ENCODE measurements at places on chromosomes 11 and 22.

DNA sequence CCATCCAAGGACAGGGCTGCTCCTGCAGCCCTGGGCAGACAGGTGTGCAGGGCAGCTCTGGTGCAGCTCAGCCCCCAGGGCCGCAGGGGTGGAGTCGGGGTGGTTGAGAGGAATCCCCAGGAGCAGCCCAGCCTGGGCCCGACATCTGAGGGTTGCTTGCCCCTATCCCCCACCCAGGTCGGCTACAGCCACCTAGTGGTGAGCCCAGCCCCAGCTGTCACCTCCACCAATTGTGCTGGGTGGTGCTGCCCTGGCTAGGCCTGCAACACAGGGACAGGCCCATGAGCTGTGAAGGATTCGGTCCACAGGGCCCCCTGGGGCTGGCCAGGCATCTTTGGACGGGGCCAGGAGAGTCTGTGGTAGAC is 29.6 kb downstream of the RTN4R start:
- no peak for DNase-seq

DNA sequence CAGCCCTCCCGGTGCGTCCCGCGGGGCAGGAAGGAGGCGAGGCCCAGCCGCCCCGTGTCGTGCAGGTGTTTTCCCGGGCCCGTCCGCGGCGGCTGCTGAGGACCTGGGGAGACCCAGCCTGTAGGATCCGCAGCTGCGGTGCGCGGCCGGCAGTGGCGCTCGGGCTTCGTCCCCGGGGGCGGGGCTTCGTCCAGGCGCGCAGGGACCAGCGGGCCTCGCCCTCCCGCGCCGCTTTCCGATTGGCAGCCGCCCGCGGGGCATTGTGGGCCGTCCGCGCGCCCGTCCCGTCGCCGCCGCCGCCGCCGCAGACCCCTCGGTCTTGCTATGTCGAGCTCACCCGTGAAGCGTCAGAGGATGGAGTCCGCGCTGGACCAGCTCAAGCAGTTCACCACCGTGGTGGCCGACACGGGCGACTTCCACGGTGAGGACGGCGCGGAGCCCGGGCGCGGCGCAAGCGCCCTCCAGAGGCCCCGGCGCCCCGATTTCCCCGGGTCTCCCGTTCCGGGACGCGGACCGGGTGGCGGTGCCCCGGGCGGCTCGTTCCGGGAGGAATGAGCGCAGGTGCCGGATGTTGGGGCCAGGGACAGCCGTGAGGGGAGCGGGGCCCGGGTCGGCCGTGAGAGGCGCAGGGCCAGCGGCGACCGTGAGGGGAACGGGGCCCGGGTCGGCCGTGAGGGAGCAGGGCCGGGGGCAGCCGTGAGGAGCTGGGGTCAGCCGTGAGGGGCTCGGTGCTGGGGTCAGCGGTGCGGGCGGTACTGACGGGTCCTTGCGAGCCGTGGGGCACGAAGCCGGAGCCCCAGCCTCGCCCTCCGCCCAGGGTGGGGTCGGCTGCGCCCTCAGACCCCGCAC is at the start of gene TALDO1:
TALDO1 (plus strand) TSS at position 307 of the 849 bp plus-strand sequence; CDS start at position 325, 18 bp downstream.
- peak; percentile 57 for DNase-seq

- DNase-seq: peak; percentile 81
Measured at GRCh38 chr11:130522284-130522961, 74.0 kb downstream of the ADAMTS15 start.

DNA sequence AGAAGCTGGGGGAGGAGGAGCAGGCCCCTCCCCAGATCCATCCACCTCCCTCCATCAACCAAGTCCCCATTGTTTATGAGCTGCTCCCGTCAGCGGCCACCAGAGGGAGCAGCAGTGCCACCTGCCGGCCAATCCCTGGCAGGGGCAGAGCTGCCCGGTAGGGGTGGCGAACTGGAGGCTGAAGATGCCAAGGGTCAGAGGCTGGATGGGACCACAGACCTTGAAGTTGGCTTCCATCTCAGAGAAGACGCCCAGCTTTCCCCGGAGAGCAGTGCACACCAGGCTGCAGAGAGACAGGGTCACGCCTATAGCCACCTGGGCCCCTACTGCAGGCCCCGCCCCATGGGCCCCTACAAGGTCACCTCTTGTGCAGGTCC is 3.6 kb downstream of the FIBP start:
- peak; percentile 69 for DNase-seq

DNA sequence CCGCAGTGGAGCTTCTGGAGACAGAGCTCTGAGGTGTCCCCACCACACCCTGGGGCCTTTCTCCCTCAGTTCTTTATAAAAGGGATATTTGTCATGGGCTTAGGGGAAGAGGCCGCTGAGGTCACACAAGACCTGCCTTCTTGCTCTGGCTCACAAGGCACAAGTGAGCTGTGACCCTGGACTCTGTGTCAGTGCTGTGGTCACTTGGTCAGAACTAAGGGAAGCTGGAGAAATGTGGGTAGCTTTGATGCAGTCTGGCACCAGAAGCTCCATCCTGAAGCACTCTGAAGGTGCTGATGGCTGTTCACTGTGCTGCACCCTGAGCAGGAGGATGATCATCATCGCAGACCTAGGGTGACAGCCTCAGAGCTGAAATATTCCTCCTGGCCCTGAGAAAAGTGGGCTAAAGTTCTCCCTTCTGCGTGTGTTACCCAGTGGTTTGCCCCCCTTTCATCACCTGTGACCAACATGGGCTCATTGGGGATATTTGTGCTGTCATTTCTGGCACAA is 28.1 kb upstream of the VPREB1 start:
- DNase-seq: no peak

GRCh38 chr11:8258784-8259183 is 4.9 kb downstream of the LMO1 start:
- DNase-seq: no peak

- DNase-seq: peak; percentile 28
Measured at GRCh38 chr11:69044111-69045013, 4.4 kb upstream of the TPCN2 start.

DNA sequence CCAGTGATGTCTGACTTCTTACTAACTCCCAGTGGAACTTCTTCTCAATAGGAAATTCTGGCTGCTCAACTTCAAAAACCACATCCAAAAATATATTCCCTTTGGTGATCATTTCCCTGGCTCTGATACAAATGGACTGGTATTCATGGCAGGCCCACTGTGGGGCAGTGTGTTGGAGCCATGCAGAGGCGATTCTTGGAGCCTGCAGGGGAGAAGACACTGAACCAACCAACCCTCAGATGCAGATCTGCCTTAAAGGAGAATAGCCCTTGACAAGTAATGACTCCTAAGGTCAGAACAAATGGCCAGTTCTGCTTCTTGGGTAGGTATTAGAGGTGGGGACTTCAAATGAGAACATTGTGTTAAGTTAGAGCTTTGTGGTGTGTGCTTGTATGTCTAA is 12.2 kb downstream of the OR4D9 start:
- DNase-seq: no peak

- no peak for DNase-seq
Measured at GRCh38 chr22:20203552-20204201, 52.8 kb upstream of the CCDC188 start.

GRCh38 chr11:116357784-116358544 is 414.8 kb downstream of the BUD13 start:
- DNase-seq: no peak

DNA sequence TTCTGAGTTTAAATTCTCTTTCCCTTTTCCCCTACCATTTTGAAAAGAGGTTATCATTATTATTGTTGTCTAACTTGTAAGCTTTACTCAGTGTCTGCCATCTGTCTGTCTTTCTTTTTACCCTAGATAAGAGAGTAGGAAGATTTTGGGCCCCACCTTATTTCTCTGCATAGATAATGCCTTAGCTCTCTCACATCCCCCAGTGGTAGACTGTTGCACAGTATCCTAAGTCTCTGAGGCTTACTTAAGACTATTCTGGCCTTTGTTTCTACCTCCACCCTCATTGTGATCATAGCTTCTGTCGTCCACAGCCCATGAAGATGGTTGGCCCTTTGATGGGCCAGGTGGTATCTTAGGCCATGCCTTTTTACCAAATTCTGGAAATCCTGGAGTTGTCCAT is 3.6 kb upstream of the OR51L1 start:
- no peak for DNase-seq

DNA sequence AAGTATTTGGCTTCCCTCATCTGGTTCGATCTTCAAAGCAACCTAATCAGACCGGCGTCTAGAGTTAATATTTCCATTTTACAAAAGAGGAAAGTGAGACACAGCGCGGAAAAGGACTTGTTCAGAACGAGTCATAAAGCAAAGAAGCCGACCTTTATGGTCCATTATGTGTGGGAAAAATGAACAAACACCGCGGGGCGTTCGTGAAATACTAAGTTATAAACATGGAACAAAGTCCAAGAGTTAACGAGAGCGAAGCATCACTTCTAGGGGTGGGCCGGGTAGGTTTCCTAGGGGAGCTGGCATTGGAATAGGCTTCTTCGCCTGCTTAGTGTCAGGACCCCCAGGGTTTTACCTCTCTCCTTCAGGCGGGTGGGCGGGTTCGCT is 575 bp downstream of the DUSP18 start:
- DNase-seq: no peak

GRCh38 chr11:29989174-29989970 is 27.5 kb downstream of the KCNA4 start:
- DNase-seq: no peak

- no peak for DNase-seq
Measured at GRCh38 chr22:28983788-28984441, 77.7 kb downstream of the C22orf31 start.

GRCh38 chr11:69265911-69266510 is 27.9 kb upstream of the MYEOV start:
- DNase-seq: no peak

DNA sequence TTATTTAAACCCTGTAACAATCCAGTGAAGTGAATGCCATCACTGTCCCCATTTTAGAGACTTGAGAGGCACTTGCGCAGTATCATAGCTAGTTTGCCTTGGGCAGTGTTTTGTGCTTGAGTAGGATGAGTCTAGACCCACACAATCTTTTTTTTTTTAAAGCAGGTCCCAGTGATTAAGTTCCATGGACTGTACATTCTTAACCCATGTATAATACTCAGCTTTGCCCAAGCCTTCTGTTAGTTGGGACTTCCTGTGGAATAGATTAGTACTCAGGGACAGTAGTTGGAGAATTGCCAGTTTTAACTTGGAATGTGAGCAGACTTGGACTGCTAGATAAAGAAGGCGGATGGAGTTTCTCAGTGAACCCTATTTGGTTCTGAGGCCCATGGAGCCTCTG is 108.6 kb upstream of the RASSF10 start:
- DNase-seq: peak; percentile 63

- no peak for DNase-seq
Measured at GRCh38 chr11:83801799-83802198, 515.6 kb upstream of the CCDC90B start.

DNA sequence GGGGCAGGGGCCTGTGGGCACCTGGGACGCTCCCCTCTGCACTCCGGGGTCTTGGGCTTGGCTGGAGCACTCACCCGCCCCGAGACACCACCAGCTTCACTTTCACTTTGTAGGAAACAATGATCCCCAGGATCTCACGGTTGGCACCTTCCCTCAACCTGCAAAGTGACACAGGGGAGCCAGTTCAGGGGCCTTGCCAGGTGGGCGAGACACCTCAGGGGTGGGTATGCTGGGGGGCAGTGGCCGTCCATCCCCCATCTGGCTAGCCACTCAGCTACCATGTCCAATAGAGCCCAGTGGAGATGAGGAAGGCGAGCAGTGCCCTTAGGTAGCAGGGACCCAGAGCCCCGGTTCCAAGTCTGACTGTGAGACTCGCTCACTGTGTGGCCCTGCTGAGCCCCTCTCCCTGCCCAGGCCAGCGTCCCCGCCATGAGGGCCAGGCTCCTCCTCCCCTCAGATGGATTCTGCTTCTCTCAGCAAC is 32.3 kb downstream of the TPBGL start:
- DNase-seq: no peak

DNA sequence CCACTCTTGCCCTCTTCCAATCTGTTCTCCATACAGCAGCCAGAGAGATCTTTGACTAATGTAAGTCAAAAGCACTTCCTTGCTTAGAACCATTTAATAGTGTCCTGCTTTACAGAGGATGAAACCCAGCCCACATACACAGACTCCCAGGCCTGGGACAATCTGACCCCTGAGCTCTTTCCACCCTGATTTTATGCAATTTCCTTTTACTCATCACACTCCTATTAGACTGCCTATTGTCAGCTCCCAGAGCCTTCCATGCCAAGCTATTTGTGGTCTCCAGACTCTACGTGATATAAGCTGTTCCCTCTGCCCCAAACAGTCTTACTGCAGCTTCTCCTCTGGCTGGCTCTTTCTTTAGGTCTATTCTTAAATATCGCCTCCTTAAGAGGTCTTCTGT is 28.1 kb downstream of the ME3 start:
- DNase-seq: no peak

GRCh38 chr11:105260976-105261375 is 121.4 kb upstream of the CARD18 start:
- no peak for DNase-seq

DNA sequence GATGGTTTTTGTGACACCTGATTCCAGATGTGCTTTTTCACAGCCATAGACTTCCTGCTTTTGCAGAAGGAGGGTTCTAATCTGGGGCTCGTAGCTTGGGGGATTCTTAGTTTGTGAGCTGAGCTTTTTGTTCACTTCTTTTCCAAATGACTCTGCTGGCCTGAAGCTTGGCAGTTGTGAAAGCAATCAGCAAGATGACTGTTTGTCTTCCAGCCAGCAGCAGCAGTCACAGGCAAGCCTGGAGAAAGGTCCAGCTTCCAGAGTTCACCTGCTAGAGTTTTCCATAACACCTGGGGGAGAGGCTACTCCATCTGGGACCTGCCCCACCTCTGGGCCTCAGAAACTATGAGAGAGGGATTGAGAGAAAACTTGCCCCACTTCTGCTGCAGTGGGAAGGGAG is 4.1 kb downstream of the MARK2 start:
- no peak for DNase-seq

DNA sequence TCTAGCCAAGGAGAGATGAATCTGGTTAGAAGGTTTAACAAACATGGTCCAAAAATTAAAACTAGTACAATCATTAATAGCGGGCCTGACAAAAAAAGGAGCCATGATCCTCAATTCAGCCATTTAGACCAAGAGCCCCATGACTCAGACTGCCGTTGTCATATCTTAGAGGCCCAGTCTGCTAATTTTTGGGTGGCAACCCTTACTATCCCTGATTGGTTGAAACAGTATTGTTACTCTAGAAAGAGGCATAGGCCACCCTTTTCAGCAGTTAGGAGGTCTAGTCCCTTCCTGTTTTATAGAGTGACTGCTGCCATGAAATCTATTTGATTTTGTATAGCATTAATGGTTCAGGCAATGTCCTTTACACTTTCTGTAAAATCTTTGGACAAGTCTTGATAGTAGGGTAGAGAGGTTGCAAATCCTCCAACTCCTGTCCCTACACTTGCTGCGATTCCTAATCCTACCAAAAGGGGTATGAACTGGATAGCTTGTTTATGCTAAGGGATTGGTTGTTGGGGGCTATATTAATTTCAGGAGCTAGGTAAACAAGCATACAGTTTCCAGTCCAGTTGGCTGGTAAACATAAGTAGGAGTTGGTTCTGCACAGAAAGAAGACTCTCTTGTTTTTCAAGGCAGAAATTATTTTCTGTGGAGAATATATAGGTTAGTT is 1056.3 kb upstream of the CNTN5 start:
- no peak for DNase-seq

- DNase-seq: peak; percentile 61
Measured at GRCh38 chr22:19909350-19910179, 32.0 kb upstream of the COMT start.

DNA sequence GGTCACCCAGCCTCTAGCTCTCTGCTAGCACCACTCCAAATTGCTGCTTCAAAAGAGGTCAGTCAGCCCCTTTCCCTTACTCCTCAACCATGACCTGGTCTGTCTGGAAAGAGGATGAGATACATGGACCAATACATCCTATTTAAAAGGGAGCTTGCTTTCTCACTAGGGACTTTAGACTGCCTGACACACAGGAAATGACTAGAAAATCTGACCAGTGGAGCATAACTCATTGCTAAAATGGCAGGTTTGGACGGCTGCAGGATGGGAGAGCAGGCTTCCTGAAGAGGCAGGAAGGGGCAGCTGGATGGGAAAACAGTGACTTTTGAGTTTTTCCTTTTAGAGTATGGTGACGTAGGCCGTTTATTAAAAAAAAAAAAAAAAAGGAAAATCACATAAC is 25.3 kb downstream of the STIM1 start:
- no peak for DNase-seq
